ENCODE measurements at places on chromosomes 4 and X. TPM values are rescaled to one million over a fixed set of nuclear protein-coding genes. Genes with fewer than 3 reads are reported as not detected.

MAGEA1 gene
- not detected for total RNA-seq

CXorf49 gene
- not detected for total RNA-seq

ADH1A gene
- not detected for total RNA-seq

DDIT4L gene
- total RNA-seq, result 2.6 TPM

GPC4 gene
- 25.8 TPM for total RNA-seq

LNX1 gene
- not detected for total RNA-seq

L1CAM gene
- not detected for total RNA-seq

DNA sequence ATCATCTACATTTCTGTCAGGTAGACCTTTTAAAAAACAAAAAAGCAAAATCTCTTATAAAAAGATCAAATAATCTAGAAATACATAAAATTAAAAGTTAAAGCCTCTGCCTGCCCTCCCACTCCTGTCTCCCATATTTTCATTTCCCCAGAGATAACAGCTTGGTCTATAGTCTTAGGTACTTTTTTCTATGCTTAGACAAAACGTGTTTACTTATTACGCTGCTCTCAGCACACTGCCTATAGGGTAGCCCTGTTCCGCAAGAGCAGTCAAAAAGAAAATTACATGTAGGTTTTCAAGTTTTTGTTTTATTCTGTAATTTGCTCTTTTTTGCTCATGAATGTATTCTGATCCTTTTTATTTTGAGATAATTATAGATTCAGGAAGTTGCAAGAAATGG is 73.3 kb downstream of the TAF1 start:
- H3K27ac ChIP-seq, result no peak overlapping the region
- H3K4me3 ChIP-seq, result no peak overlapping the region
- H3K4me1 ChIP-seq, result no peaks in the 10 kb centered on the region
- DNase-seq, result no peak
- H3K27me3 ChIP-seq, result no peaks in the 10 kb centered on the region

- no peak overlapping the region for H3K27ac ChIP-seq
- H3K4me1 ChIP-seq, result no peaks in the 10 kb centered on the region
- DNase-seq, result no peak
- H3K36me3 ChIP-seq, result no peaks in the 10 kb centered on the region
- H3K27me3 ChIP-seq, result no peaks in the 10 kb centered on the region
These were observed 115.9 kb upstream of the RBPJ start for GRCh38 chr4:26204911-26205370.

DNA sequence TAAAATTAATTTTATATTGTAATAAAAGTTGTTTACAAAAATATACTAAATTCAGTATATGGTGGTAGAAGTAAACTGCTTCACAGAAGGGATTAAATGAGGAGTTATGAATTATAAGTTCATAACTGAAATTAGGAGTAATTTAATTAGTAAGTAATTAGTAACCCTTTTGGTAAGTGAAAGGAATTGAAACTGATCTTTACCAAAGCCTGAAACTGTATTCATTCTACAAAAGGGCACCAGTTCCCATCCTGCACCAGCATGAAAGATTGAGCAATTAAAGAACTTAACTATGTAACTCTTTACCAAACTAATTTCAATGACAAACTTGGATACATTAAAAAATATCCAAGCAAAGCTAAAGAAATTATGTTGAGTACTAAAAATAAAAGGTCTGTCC is 8.2 kb downstream of the MED14 start:
- H3K4me1 ChIP-seq, result no peaks in the 10 kb centered on the region
- no peak for DNase-seq
- 0 out of 2 replicates have a peak, but pooled peaks cover 3% of the 10 kb centered on the region for H3K36me3 ChIP-seq

DNA sequence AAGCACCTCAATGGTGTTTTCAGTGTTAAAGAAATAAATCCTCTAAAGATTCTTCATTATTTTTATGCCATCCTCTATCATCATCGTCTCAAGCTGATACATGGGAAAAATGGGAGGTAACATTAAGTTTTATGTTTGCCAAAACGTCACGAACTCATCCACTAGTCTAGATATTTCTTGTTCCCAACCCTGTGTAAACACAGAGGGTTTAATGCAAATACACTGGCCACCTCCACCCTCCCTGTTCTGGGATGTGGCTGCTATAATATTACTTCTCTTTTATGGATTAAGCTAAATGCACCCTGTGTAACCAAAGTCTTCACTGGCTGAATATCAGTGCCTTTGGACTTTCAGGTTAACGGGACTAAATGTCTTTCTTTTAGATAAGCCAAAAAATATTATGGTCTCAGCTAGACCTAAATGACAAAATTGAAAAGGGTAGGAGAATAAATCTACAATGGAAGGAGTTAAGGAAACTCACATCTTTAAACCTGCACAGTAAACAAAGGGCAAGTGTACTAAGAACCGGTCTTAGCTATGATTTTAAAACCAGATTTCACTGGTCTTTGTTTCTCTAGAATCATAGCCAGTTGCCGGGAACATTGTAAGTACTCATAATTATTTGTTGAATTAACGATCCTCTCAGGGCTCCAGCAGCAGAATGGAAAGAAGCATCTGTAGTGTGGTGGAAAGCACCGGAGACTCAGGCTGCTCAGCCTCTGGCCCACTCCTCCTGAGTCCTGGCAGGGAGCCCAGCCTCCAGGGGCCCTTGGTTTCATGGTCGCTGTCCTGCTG is 103.5 kb upstream of the NOCT start:
- no peak overlapping the region for H3K27ac ChIP-seq
- H3K4me1 ChIP-seq, result peaks cover 9% of the 10 kb centered on the region
- no peaks in the 10 kb centered on the region for H3K27me3 ChIP-seq
- no peak for DNase-seq
- no peak overlapping the region for H3K4me3 ChIP-seq

DNA sequence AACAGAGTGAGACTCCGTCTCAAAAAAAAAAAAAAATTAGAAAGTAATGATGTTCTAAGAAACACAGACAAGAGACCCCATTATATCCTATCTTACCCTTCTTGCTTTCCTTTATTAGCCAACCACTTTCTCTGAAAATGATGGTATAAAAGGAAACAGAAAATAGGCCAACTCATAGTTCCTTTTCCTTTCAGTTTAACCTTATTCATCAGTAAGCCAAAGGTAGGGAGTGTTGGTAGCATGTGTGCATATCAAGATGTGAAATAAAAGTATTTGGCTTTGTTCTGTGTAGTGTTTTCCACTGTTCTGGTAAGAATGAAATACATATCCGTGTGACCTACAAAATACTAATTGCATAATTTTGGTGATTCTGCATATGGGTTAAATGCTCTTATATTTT is 266.6 kb downstream of the ZNF674 start:
- no peaks in the 10 kb centered on the region for H3K27me3 ChIP-seq
- no peak overlapping the region for H3K4me3 ChIP-seq
- no peak for DNase-seq
- peaks cover 7% of the 10 kb centered on the region for H3K4me1 ChIP-seq
- no peaks in the 10 kb centered on the region for H3K36me3 ChIP-seq

DNA sequence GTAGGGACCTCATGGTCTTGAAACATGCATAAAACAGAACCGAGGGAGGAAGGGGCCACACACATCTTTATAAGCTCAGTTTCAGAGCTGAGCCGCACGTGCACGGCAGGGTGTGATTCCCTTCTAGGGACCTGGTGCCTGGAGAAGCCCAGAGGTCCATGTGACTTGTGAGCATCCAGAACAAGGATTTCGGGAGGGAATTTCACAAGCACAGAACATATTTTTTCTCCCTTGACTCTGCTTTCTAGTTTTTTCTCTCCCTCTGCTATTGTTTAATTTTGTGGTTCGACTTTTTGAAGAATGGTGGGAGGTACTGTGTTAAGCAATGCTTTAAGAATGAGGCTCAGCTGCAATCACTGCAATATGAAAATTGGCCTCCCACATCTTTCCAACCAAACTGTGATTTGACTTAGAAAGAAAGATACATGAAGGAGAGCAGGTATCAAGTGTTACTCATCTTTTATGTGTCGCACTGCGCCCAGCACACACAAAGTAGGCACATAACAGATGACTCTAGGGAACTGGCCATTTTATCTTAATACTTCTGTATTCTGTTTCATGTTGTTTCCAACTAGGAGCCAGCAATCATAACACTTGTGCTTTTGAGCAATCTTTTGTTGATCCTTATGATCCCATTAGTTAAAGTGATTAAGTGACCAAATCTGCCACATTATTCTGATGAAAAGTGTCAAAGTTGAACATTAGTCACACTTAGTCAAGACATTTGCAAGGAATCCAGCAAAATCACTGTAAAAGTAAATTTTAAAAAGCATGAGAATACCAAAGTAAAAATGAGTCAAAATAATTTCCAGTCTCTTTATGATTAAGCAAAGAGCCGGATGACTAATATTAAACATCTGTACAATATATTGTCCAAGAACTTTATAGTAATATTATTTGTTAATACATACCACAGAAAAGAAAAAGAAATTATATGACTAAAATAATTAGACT is 86.4 kb downstream of the SHISA3 start:
- no peaks in the 10 kb centered on the region for H3K36me3 ChIP-seq
- no peaks in the 10 kb centered on the region for H3K4me1 ChIP-seq
- no peak overlapping the region for H3K4me3 ChIP-seq
- no peak overlapping the region for H3K27ac ChIP-seq
- no peaks in the 10 kb centered on the region for H3K27me3 ChIP-seq

- no peaks in the 10 kb centered on the region for H3K36me3 ChIP-seq
- no peak overlapping the region for H3K4me3 ChIP-seq
- no peaks in the 10 kb centered on the region for H3K27me3 ChIP-seq
- peaks cover 38% of the 10 kb centered on the region for H3K4me1 ChIP-seq
- peak overlapping the region; percentile 70 for H3K27ac ChIP-seq
These were observed 214.7 kb downstream of the CBR4 start for GRCh38 chr4:168795346-168795745.

DNA sequence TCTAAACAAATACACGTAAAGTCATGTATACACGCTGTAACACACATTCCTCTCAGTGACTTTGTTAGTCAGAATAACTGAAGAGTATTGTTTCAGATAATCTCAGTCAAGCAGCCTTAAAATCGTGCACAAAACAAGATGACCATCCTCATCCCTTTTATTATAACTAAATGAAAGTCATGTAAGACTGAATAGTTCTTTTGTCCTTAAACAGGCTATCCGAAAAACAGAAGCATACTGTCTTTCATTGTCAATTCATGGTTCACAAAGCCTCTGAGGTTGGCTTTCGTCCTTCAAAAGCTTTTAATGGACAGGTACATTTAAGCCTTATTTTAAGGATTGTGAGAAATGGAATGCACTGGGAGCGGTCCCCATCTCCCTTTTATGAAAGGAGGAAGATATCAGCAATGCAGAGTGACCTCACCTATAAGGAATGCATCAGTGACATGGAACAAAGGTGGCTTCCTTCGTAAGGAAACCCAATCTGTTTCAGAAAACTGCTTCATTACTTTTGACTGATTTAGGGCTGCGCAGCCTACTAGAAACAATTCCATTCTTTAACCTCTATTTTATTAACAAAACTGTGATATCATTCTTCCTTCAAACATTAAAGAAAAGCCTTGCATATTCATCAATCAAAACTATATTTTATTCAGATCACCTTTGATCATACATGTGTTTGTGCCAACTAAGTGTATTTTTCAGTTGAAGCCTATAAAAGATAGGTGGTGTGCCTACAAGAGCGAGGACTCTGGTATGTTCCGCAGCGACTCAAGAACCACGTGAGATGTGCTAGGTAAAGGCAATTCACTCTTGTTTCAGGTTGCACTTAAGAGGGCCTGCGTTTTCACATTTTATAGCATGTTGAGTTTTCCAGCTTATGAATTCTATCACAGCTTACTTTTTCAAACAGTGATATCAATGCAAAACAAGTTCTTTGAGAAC is 19.2 kb downstream of the SH3RF1 start:
- DNase-seq, result peak; percentile 69
- H3K4me3 ChIP-seq, result no peak overlapping the region
- H3K36me3 ChIP-seq, result peaks cover 17% of the 10 kb centered on the region
- peaks cover 67% of the 10 kb centered on the region for H3K4me1 ChIP-seq

GRCh38 chrX:17994429-17994828 is 133.3 kb upstream of the RAI2 start:
- H3K4me3 ChIP-seq, result no peak overlapping the region
- H3K4me1 ChIP-seq, result no peaks in the 10 kb centered on the region
- no peak for DNase-seq
- no peak overlapping the region for H3K27ac ChIP-seq
- H3K27me3 ChIP-seq, result no peaks in the 10 kb centered on the region

GRCh38 chr4:32624943-32625603 is 1904.9 kb downstream of the PCDH7 start:
- no peaks in the 10 kb centered on the region for H3K36me3 ChIP-seq
- H3K4me1 ChIP-seq, result no peaks in the 10 kb centered on the region
- DNase-seq, result no peak
- H3K27me3 ChIP-seq, result no peaks in the 10 kb centered on the region

DNA sequence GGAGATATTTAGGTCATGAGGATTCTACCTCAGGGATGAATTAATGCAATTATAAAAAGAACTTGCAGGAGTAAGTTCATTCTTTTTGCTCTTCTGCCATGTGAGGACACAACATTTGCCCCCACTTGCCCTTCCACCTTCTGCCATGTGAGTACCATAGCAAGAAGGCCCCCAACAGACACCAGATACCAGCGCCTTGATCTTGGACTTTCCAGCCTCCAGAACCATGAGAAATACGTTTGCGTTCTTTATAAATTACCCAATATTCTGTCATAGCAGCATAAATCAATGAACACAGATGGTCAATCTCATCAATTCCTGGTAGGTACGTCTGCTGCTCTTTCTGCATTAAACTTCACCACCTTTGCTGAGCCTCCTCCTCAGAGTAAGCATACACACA is 5.7 kb upstream of the SEPSECS start:
- no peaks in the 10 kb centered on the region for H3K36me3 ChIP-seq
- 0 out of 2 replicates have a peak, but pooled peaks cover 7% of the 10 kb centered on the region for H3K4me1 ChIP-seq
- no peak for DNase-seq
- no peaks in the 10 kb centered on the region for H3K27me3 ChIP-seq
- no peak overlapping the region for H3K4me3 ChIP-seq
- H3K27ac ChIP-seq, result no peak overlapping the region

DNA sequence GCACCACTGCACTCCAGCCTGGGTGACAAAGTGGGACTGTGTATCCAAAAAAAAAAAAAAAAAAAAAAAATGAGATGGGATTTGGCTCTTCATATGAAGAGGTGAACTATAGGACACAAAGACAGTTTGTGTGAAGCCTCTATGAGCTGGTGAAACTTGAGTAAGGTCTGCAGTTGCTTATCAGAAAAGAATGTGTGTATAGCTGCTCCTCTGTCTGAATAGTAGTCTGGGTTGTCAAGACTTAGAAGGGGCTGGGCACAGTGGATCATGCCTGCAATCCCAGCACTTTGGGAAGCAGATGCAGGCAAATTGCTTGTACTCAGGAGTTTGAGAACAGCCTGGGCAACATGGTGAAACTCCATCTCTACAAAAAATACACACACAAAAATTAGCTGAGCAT is 82.8 kb downstream of the ARSF start:
- H3K27ac ChIP-seq, result no peak overlapping the region
- DNase-seq, result no peak
- no peak overlapping the region for H3K4me3 ChIP-seq

- peak; percentile 34 for DNase-seq
- peaks cover 55% of the 10 kb centered on the region for H3K36me3 ChIP-seq
- H3K4me1 ChIP-seq, result peaks cover 28% of the 10 kb centered on the region
These were observed 8.5 kb downstream of the OGT start for GRCh38 chrX:71541210-71542022.
